ENCODE measurements at places on chromosomes 2 and 18. TPM values are rescaled to one million over a fixed set of nuclear protein-coding genes. Genes with fewer than 3 reads are reported as not detected.

SGPP2 gene
- 16.9 TPM for total RNA-seq

ADRA2B gene
- 0.46 TPM for total RNA-seq

EDAR gene
- total RNA-seq = not detected

GDF7 gene
- total RNA-seq = under 0.01 TPM

CRYBA2 gene
- total RNA-seq = not detected

KATNAL2 gene
- total RNA-seq = not detected

ANKRD62 gene
- not detected for total RNA-seq

FAM237A gene
- not detected for total RNA-seq

DNAJC5G gene
- not detected for total RNA-seq
